ENCODE measurements at places on chromosomes 12 and 14.

DNA sequence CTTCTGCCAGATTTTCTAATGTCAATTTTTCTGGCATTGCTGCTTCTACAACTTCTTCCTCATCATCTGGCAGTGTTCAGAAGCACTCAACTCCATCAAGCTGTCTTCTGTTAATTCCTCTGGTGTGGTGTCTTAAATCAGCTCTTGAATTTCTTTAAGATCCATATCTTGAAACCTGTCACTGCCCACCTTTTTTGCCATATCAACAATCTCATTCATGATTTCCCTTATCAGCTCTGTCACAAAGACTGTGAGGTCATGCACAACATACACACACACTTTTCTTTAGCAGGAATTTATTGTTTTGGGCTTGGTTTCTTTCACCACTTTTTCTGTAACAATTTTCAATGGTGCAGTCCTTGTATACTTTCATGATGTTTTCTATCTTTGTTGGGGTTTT lies 7.2 kb downstream of the THAP2 start:
- no peak for DNase-seq

DNA sequence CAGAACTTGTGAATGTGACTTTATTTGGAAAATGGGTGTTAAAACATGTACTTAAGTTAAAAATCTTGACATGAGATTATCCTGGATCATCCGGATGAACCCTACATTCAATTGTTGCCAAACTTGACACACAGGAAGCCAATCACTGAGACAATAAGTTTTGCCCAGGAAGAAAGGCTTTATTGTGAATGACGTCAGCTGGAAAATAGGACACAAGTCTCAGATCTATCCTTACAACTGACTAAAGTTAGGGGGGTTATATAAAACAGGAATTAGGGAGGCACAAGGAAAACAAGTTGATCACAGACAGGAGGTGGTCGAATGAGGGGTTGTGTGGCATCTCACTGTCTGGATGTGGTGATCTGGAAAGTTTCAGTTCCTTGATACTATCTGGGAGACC lies 126.9 kb downstream of the TTC8 start:
- no peak for DNase-seq

- no peak for DNase-seq
These were observed 786.8 kb downstream of the DIO2 start for GRCh38 chr14:79424462-79424861.

DNA sequence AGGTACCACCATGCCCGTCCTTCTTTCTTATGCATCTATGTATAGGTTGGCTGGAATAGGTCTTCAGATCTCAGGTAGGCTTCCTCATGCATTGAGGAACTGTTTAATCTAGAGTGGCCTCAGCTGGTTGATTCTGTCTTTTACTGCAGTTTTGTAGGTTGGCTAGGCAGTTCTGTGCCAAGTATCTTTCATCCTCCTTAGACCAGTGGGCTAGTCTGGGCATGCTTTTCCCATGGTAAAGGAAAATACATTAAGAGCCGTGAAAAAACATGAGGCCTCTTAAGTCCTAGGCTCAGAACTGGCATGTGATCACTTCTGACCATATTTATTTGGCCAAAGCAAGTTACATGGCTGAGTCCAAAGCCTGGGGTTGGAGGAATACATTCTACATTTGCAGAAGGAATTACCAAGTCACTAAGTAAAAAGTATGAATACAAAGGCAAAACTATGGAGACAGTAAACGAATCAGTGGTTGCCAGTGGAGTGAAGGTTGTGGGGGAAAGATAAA lies 137.3 kb downstream of the WIF1 start:
- DNase-seq = no peak

GRCh38 chr14:20632831-20633691 lies 8.4 kb downstream of the OR6S1 start:
- peak; percentile 81 for DNase-seq

DNA sequence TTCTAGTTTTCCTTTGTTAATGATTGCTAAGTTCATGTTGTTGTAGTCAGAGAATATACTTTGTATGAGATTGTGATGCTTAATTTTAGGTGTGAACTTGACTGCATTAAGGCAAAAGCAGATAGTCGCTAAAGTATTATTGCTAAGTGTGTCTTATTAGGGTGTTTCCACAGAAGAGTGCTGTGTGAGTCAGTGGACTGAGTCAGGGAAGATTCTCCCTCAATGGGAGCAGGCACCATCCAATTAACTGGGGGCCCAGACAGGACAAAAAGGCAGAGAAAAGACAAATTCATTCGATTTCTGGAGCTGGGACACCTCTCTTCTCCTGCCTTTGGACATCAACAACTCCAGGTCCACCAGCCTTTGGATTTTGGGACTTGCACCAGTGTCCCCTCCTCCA lies 48.5 kb downstream of the BAZ1A start:
- DNase-seq = no peak

DNA sequence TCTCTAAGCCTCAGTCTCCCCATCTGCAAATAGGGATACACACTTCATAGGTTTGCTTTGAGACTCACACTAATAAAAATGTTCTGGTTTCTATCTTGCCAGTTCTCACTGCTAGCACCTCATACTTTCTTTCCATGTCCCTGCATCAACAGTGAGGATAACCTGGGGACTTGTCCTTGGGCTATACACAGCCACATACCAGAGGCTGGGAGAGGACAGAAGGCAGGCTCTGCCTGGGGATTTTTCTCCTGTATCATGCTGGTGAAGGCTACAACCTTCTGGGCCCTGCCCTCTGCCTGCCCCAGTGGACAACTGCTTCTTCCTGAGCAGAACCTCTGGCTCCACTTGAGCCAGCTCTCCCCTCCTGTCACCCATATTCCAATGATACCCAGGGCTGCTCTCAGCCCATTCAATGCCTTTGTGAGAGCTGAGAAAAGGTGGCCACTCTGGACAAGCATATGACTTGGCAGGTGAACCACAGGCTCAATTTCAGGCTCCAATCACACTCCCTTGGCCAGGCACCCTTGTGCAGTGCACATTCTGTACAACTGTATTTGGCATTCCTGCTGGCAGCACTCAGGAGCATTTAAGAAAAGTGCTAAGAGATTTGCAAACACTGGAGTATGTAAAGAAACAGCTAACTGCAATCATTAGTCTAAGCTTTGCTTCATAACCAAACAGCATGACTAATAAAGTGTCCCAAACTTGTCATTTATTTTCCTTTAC lies 135.8 kb upstream of the VRK1 start:
- no peak for DNase-seq

DNA sequence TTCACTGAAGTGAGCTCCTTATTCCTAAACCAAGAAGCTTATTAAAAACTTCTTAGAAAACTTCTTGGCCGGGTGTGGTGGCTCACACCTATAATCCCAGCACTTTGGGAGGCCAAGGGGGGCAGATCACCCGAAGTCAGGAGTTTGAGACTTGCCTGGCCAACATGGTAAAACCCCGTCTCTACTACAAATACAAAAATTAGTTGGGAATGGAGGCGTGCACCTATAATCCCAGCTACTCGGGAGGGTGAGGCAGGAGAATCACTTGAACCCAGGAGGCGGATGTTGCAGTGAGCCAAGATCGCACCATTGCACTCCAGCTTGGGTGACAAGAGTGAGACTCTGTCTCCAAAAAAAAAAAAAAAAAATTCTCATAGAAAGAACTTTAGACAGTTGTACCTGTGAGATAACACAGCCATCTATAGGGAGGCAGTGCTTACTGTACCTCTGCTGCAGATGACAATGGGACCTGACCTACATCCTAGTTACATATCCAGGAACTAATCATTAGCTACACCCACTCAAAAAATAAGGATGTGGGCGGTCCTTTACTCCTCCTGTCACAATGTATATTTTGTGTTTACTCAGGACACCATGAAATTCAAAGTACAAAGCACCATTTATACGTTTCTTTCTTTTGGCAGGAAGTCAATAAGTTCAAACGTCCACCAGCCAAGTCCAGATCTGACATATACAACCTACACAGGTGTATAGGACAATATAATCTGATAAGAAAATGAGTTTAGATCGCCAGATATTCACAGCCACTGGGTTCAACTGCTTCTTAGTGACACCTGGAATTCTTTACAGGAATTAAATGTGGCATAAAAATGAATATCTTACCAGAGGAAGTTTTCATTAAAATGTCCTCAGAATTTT lies 14.9 kb downstream of the STXBP6 start:
- no peak for DNase-seq

GRCh38 chr12:131702573-131702877 lies 8.4 kb upstream of the SFSWAP start:
- DNase-seq = no peak

DNA sequence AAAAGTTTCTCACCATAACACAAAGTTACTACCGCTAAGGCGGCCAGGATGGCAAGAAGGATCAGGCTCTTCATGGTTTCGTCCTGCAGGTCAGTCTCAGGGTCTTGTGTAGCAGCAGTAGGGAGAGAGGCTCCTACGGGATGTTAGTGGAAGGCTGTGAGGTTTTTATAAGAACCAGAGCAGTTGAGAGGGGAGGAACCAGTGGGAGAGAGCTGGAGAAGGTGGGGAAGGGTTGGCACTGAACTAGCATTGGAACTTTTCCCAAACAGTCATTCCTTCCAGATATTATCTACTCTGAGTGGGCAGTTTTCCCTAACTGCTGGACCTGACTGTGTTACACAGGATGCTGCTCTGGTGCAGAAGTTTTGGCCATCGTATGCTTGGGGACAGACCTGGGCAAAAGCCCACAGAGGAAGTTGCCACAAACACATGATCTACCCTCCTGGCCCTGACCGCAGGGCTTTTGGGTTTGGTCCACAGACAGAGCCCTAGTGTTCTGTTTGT lies at the start of gene MGP:
TSS of gene MGP (minus strand) at position 137 of the 504 bp plus-strand sequence. CDS start at position 74, 63 bp downstream.
- DNase-seq = no peak

GRCh38 chr14:104560586-104560945 lies 19.0 kb upstream of the C14orf180 start:
- no peak for DNase-seq

GRCh38 chr12:90888316-90888715 lies 66.7 kb downstream of the CCER1 start:
- DNase-seq = no peak

GRCh38 chr14:50717811-50718210 lies 49.7 kb upstream of the SAV1 start:
- DNase-seq = no peak

GRCh38 chr14:50065583-50065982 lies 50.8 kb downstream of the VCPKMT start:
- no peak for DNase-seq

DNA sequence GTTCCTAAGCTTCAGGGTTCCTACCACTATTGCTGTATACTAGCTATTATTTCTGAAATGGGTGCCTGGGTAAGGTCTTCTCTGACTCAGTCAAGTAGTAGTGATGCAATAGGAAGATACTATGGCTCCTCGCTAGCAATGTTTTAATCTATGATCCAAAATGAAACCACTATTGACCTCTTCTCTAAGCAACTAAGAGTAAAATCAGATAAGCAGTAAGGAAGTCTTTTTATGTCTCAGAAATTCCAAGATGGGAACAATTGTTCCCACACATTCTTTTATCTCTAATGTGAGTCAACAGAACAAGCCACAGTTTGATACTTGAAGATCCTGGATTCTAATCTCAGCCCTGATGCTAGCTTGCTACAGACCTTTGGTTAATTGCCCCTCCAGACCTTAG lies 45.1 kb downstream of the AREL1 start:
- DNase-seq = no peak

DNA sequence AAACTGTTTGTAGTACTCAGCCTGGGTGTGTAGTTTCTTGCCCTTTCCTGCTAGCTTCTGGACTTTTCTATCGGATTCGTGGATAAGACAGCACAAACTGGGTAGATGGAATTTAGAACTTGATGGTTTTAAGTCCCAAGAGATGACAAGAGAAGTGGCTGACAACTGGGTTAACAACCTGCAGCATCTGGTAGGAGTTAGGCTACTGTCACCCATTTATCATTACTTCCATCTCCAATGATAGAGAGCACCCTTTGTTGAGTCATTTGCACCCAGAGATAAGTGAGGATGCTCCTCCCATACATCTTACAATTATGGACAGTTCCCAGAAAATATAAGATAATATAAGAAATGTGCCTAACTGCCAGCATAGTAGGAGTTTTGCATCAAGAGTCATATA lies 50.2 kb upstream of the FLRT2 start:
- DNase-seq = no peak

DNA sequence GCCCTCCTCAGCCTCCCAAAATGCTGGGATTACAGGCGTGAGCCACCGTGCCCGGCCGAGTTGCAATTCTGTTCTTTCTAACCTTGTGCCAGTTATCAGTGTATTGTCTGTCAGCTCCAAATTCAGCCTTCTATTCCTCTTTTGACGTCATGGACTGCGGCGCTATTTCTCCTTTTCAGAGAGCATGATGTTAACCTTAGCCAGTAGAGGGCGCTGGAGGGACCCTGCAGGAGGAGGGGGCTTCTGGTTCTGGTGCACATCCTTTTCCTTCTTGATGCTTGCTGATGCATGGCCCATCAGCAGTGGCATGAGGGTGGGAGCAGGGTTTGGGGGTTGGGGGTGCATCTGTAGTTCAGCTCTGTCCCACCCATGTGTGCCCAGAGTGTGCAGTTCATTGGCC lies 179.3 kb upstream of the RMST start:
- no peak for DNase-seq

GRCh38 chr12:16530268-16530850 lies 75.6 kb downstream of the LMO3 start:
- no peak for DNase-seq

DNA sequence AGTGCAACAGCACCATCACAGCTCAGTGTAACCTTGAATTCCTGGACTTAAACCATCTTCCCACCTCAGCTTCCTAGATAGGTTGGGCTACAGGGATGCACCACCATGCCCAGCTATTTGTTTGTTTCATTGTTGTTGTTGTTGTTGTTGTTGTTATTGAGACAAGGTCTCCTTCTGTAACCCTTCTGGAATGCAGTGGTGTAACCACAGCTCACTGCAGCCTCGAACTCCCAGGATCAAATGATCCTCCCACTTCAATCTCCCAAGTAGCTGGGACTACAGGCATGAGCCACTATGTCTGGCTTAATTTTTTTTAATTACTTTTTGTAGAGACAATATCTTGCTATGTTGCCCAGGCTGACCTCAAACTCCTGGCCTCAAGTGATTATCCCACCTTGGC lies 1.2 kb upstream of the NEMP1 start:
- no peak for DNase-seq
